ENCODE measurements at places on chromosomes 2 and 18.

DNA sequence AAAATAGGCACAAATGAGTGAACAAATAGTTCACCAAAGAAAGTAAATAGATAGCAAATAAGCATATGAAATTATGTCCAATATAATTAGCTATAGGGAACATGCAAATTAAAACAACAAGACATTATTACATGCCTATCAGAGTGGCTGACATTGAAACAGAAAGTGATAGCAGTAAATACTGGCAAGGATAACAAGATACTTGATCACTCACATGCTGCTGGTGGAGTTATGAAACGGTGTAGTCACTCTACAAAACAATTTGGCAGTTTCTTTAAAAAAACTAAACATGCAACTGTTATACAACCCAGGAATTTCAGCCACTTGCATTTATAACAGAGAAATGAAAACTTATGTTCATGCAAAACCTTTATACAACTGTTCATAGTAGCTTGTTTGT, 439.2 kb upstream of the ACVR2A start:
- DNase-seq, result peak; percentile 13

GRCh38 chr2:166900700-166901099, 12.4 kb downstream of the XIRP2 start:
- DNase-seq, result peak; percentile 20

GRCh38 chr2:227378371-227378782, 729 bp downstream of the TM4SF20 start:
- DNase-seq, result peak; percentile 23

- no peak for DNase-seq
Observed at GRCh38 chr18:73839441-73839840, 308.2 kb downstream of the FBXO15 start.

- DNase-seq, result peak; percentile 12
Observed at GRCh38 chr18:49250816-49251388, 209.5 kb downstream of the DYM start.

DNA sequence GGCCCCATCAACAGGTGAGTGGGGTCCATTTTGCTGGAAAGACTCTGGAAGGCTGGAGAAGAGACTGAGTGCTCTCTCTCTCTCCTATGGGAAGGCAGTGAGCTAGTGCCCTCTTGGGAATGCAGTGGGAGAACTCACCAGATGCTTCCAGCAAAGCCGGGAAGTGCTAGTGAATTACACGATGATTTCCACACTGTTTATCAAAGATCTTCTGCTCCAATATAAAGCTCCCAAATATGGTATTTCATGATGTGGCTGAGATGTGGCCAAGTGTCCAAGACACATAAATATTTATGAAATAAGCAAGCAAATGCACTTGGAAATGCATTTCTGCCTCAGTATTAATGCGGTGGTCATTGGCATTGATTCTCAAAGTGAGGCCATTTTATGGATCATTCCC, 135.9 kb downstream of the VAPA start:
- DNase-seq, result no peak

DNA sequence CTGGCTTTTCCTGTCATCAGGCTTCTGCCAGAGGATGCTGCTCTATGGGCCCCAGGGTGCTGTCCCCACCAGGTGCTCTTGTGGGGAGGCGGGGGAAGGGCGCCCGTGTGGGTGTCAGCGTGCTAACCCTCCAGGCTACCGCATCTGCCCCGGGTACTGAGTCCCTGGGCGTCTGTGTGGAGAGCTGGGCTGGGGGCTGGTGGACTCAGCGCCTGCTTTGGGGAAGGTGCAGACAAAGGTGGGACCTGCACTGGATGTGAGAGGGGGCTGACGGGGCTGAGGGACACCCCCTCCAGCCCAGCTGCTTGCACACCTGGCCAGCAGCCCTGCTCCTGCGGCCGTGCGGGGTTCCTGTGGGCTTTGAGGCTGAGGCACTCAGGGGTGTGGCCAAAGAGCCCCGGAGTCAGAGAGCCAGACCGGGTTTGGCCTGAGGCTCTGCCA, 120.7 kb upstream of the PXDN start:
- peak; percentile 31 for DNase-seq

GRCh38 chr2:62071760-62072680, 123.9 kb upstream of the B3GNT2 start:
- no peak for DNase-seq

DNA sequence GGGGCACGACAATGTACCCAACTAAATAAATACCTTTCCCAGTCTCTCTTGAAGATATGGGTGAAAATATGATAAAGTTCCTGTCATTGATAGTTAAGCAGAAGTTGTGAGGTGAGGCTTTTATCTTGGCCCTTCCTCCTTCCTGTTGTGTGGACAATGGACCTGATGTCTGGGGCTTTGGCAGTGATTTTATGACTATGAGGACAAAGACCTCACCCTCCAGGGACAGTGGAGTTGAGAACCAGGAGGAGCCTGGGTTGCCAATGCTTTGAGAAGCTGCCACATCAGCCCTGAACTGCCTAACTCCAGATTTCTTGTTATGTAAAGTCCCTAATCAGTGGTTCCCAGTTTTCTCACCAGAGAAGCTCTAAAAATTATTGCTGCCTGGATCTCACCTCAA, 20.8 kb upstream of the MGAT4A start:
- no peak for DNase-seq

DNA sequence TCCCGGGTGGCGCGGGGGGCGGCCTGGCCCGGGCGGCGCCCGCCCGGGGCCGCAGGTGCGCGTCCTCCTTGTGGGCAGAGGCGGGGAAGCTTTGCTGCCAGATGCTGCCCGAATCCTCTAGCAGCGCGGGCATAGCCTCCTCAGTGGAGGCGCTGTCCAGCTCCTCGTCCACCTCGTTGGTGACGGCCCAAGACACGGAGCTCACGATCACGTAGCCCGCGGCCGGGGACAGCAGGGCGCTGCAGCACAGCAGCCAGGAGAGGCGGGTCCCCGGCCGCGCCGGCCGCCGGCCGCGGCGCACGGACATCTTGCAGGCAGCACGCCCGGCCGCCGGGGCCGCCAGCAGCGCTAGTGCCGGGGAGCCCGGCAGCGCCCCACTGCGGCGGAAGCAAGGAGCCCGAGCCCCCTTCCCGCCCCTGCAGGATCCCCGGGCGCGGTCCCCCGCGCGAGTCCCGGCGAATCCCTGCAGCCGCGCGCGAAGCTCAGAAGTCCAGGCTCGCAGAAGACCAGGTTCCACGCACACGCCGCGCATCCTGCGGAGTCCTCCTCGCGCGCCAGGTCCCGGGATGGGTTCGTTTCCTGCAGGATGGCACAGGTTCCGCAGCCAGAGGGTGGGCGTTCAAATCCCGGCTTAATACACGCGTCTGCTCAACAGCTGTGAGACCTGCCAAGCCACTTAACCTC, at the start of gene CREG2:
Gene CREG2 (minus strand): TSS at position 353 of the 684 bp plus-strand sequence. CDS start 46 bp downstream, at position 307.
- DNase-seq, result peak; percentile 90

DNA sequence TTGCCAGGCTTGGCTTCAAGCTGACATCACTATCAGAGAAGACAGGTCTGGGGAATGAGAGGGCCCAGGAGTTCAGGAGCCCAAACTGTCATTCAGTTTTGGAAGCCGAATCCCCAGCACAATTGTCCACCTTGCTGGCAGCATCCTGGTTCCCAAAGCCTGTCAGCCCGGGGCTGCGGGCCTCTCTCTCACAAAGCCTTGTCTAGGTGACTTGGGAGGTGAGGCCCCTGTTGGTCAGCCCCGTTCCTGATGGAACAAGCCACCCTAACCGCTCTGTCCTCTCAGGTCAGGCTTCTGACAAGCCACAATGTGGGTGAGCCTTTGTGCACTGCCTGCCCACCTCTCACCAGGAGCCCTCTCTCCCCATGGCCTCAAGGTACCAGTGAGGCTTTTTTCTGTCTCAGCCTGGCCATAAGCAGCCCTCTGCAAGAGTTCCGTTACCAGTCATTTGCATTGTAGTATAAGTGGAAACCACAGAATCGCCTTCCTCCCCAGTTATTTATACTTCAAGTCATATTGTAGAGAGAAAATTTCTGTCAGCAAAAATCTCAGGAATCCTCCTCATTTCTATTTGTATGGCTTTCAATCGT, 100.6 kb downstream of the MSH2 start:
- DNase-seq, result no peak

- no peak for DNase-seq
Observed at GRCh38 chr18:10400534-10401307, 53.7 kb upstream of the APCDD1 start.

- peak; percentile 52 for DNase-seq
Observed at GRCh38 chr2:8119782-8120505, 561.9 kb upstream of the ID2 start.

DNA sequence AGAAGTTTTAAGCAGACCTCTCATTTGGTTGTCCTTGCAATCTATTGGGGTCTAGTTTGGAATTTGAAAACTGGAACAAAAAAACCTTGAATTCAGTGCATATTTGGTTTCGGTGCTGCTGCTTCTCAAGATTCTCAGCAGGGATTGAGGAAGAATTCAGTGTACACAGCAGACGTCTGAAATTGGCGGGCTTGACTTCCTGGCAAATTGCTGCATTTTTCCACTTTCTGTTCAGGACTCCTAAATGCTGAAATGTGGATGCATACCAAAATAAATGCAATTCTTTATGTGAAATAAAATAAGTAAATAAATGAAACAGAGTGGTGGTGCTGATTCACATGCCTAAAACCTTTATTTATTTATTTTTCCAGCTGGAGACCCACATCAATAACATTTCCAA, 332.4 kb upstream of the KYNU start:
- DNase-seq, result no peak

DNA sequence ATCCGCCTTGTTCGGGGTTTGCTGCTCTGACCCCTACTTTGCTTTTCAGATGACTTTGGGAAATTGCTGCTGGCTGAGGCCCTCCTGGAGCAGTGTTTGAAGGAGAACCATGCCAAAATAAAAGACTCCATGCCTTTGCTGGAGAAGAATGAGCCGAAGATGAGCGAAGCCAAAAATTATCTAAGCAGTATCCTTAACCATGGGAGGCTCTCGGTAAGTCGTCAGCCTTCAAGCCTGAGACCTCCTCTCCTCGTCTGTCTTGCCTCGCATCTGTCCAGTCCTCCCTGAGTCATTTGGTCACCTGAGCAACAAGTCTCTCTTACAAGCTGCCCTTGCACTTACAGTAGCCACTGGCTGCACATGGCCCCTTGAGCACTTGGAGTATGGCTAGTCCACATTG, 34.7 kb upstream of the MCFD2 start:
- DNase-seq, result no peak

- no peak for DNase-seq
Observed at GRCh38 chr2:63675026-63675425, 86.3 kb downstream of the MDH1 start.

GRCh38 chr18:44786688-44787087, 106.0 kb downstream of the SETBP1 start:
- DNase-seq, result no peak

DNA sequence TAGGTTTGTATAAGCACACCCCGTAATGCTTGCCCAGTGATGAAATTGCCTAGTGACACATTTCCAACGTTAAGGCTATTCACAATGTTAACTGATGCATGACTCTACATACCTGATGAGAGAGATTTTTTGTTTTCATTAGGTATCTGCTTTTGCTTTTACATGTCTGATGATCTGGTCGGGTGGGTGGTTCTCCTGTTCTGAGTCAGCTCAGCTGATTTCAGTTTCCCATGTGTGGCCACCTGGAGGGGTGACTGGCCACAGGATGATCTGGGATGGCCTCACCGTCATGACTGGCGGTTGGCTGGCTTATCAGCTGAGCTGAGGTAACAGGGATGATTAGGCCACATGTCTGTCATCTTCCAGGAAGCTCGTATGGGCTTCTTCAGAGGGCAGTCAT, 33.8 kb upstream of the ACYP2 start:
- DNase-seq, result no peak

GRCh38 chr2:241132538-241133435, 16.5 kb downstream of the PASK start:
- no peak for DNase-seq

GRCh38 chr2:107525406-107525805, 301.3 kb upstream of the RGPD4 start:
- DNase-seq, result no peak

- DNase-seq, result peak; percentile 48
Observed at GRCh38 chr2:201450954-201451291, 335 bp downstream of the TRAK2 start.

DNA sequence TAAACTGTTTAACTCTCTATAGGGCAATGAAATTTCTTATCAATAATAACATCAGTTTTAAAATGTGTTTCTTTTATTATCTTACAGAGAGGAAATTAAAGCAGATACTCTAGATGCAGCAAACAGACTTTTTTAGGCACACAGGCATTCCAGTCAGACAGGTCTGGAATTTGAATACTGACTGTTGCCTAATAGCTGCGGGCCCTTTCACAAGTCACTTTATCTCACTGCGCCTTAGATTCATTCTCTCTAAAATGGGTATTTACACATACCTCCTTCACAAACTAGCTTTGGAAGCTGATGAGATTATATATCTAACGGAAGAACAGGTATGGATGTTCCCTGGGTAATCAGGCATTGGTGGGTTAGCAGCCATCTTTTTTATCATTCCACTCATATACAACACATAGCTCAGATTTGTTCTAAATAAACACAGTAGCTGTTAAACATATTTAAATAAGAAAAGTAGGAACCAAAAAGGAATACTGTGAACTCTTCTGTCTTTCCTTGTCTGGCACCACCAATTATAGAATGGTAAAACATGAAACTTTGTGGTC, 104.2 kb downstream of the LRP2 start:
- no peak for DNase-seq

DNA sequence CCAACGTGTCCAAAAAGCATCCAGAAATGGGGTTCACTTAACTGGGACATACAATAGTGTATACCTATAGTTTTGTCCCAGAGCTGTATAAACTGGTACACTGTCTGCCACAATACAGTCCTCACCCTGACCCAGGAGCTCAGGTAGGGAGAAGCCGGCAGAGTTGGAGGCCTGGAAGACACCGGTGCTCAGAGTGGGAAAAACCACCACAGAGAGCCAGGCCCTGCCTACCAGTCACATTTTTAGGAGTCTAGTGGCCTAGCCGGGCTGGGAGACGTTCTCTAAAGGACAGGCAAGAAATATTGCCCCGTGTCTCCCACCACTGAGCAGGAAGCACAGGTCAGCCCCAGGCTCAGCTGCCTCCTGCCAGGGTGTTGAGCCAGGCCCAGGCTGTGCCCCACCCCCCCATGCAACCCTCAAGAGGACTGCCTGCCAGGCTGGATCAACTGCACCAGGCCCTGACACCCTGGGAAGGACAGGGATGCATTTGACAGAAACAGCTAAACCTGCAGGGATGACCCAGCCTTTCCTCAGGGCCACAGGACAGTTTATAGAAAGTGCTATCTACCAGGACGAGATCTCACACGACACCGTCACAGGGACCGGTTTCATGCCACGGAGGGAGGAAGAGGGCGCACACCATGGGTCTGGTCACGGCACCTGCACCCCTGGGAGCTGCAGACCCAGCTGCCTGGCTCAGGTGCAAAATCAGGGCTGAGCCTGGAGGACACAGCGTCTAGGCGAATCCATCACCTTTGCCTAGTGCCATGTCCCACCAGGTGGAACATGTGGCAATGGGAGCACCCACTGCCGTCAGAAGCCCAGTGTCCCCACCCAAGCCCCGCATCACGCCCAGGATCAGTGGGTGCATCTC, 89.9 kb downstream of the TMEM18 start:
- no peak for DNase-seq

DNA sequence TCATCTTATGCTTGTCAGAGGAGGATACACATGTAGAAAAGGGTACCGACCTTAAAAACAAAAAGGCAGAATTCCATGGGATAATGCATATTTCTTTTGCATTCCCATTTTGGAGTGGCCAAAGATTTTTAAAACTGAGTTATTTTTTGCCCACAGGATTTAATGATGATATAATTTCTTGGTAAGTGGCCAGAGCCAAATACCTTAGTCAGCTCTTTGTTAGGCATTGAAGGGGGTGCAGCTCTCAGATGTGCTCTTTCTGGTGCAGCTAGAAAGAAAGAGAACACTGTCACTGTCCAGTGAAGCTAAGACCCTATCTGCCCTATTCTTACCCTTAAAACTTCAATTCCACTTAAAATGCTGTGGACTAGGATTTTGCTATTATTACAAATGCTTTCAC, 10.8 kb downstream of the COQ10B start:
- DNase-seq, result no peak

All from AG20443 (cell line).